ENCODE measurements at places on chromosomes 3 and 15.

- no peak for DNase-seq
- no peaks in the 10 kb centered on the region for H3K4me1 ChIP-seq
- H3K4me3 ChIP-seq: no peak overlapping the region
Observed at GRCh38 chr3:145911016-145911415, 250.0 kb downstream of the PLOD2 start.

GRCh38 chr3:13571831-13572750, 23.2 kb downstream of the FBLN2 start:
- no peaks in the 10 kb centered on the region for H3K4me1 ChIP-seq
- H3K27me3 ChIP-seq: peaks cover 9% of the 10 kb centered on the region
- DNase-seq: no peak
- no peak overlapping the region for H3K27ac ChIP-seq
- no peaks in the 10 kb centered on the region for H3K36me3 ChIP-seq

DNA sequence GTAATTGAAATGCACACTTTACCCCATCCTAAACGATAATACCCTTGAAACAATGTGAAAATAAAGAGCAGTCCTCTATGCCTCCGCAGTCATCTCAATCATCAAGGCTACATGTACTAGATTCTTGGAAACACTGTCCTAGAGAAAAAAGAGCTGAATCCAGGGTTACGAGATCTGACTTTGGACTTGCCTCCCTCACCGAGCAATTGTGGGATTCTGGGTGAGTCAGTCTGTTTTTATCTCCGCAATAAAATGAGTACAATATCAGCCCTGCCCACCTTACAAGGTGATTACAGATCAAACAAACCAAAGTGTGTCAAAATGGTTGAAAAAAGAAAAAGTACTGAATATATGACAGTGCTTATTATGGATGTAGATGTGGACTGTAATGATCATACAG, 152.3 kb upstream of the SNTN start:
- no peak for DNase-seq
- no peak overlapping the region for H3K27ac ChIP-seq
- H3K27me3 ChIP-seq: peaks cover 4% of the 10 kb centered on the region
- no peaks in the 10 kb centered on the region for H3K36me3 ChIP-seq
- H3K4me3 ChIP-seq: no peak overlapping the region

GRCh38 chr15:99371180-99372103, 120.2 kb downstream of the LRRC28 start:
- no peak for DNase-seq
- no peaks in the 10 kb centered on the region for H3K27me3 ChIP-seq
- peaks cover 8% of the 10 kb centered on the region for H3K4me1 ChIP-seq
- peak overlapping the region; percentile 46 for H3K27ac ChIP-seq
- H3K36me3 ChIP-seq: peaks cover 26% of the 10 kb centered on the region

DNA sequence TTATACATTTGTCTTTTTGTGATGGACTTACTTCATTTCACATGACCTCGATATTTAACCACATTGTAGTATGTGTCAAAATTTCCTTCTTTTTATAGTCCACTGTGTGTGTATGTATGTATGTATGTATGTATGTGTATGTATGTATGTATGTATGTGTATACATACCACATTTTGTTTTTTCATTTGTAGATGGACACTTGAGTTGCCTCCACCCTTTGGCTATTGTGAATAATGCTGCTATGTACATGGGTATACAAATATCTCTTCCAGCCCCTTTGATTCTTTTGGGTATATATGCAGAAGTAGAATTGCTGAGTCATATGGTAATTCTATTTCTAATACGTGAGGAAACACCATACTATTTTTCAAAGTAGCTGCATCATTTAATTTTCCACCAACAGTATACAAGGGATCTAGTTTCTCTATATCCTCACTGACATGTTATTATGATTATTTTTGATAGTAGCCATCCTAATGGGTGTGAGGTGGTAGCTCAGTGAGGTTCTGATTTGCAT, 228.2 kb downstream of the OPA1 start:
- H3K4me3 ChIP-seq: no peak overlapping the region
- H3K27ac ChIP-seq: no peak overlapping the region
- H3K36me3 ChIP-seq: no peaks in the 10 kb centered on the region
- no peak for DNase-seq
- peaks cover 3% of the 10 kb centered on the region for H3K4me1 ChIP-seq

DNA sequence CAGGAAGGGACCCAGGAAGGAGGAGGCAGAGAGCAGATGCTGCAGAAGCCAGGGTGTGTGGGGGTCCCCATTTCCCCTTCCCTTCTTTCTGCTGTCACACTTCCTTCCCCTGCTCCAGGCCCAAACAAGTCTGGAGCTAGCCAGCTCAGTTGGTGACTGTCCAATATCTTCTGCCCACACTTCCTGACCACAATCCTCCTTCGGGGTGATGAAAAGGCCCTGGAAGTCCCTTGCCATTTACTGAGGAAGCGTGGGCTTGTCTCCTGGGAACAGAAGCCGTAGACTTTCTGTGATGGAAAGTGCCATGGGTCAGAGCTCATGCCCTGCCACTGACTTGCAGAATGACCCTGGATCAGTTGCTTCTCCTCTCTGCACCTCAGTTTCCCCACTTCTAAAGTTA, 39.0 kb downstream of the ANAPC13 start:
- no peak overlapping the region for H3K4me3 ChIP-seq
- H3K4me1 ChIP-seq: no peaks in the 10 kb centered on the region
- H3K27ac ChIP-seq: no peak overlapping the region
- H3K36me3 ChIP-seq: peaks cover 5% of the 10 kb centered on the region
- peaks cover 23% of the 10 kb centered on the region for H3K27me3 ChIP-seq

- DNase-seq: no peak
Observed at GRCh38 chr3:40739971-40740370, 215.2 kb downstream of the ZNF621 start.

GRCh38 chr15:36598529-36599177, 19.2 kb downstream of the CDIN1 start:
- DNase-seq: no peak
- H3K4me3 ChIP-seq: no peak overlapping the region
- no peaks in the 10 kb centered on the region for H3K27me3 ChIP-seq
- H3K27ac ChIP-seq: no peak overlapping the region
- H3K36me3 ChIP-seq: peaks cover 3% of the 10 kb centered on the region

GRCh38 chr15:101433396-101433795, 56.1 kb downstream of the PCSK6 start:
- no peak overlapping the region for H3K27ac ChIP-seq
- DNase-seq: no peak

DNA sequence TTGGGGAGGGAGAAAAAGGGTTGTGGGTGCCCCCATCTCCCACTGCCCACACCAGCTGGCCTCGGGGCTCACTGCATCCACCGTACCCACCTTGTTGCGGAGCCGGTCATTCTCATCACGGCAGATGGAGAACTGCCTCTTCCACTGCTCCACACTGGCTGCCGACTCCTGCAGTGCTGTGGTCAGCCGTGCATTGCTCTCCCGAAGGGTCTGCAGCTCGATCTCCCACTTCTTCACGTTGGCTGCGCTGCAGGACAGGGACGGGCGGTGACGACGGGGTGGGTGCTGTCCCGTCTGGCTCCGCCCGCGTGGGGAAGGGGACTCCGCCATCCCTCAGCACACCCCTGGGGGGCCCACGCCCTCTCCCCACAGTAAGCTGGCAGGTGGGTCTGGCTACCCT, 45.1 kb downstream of the WHAMM start:
- no peak overlapping the region for H3K27ac ChIP-seq
- peaks cover 7% of the 10 kb centered on the region for H3K4me1 ChIP-seq
- no peak for DNase-seq
- H3K27me3 ChIP-seq: no peaks in the 10 kb centered on the region
- no peaks in the 10 kb centered on the region for H3K36me3 ChIP-seq

DNA sequence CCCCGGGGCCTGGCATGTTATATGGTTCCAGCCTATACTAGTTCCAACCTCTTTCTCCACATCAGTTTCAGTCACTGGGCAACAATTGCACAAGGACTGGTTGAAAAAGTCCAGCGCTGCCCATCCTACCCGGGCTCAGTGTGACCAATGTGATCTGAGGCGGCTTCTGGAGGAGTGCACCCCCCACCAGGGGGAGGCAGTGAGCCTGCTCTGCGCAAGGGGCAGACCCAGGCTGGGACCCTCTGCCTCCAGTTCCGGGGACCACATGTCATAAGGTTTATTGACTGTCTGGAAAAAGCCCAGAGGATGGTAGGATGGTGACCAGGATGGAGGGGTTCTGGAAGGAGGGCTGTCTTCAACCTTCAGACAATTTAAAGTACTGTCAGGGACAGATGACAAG, 25.6 kb upstream of the NR2E3 start:
- no peaks in the 10 kb centered on the region for H3K36me3 ChIP-seq
- DNase-seq: no peak
- peaks cover 7% of the 10 kb centered on the region for H3K4me1 ChIP-seq

DNA sequence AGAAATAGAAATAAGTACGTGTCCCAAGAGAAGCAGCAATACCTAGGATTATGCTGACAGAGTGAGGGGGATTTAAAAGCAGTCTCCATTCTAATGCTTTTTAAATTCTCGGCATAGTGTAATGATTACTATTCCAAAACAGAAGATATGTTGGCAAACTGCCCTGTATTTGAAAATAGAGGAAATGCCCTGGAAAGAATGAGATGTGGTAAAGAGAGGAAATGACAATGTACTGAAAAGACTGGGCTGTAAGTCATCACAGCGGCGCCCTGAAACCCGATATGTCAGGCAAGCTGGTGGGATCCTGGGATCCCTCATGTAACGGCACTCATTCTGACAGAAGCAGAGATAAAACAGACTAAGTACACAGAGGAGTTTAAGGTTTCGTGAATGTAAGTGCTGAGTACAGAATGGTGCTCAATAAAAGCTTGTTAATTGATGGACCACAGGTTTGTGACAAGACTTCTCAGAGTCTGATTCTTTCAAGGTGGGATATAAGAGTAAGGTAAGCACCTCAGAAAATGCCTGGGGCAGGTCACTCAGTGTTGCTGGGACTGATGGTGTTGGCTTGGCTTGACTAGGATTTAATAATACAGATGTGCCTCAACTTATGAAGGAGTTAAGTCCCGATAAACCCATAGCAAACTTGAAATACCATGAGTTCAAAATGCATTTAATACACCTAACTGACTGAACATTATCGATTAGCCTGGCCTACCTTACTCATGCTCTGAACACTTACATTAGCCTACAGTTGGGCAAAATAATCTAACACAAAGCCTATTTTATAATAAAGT, 91.4 kb downstream of the NFKBIZ start:
- H3K4me1 ChIP-seq: peaks cover 19% of the 10 kb centered on the region
- no peak overlapping the region for H3K27ac ChIP-seq
- no peak overlapping the region for H3K4me3 ChIP-seq
- no peak for DNase-seq

DNA sequence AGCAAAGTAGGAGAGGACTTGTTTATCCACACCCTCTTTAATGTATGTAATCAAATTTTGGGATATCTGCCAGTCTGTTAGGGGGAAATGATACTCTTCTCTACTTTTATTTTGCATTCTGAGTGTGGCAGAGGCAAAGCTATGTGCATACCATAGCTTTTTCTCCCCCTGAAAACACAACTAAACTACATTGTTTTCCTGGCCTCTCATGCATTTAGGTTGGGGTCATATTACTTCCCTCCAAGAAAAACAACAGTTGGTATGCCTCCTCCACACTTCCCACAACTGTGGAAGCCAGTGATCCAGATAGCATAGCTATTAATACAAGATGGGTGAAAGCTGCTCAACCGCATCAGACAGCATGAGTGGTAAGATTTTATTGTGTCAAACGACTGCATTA, 6.9 kb downstream of the RPL15 start:
- no peak overlapping the region for H3K27ac ChIP-seq
- peaks cover 15% of the 10 kb centered on the region for H3K4me1 ChIP-seq
- H3K27me3 ChIP-seq: no peaks in the 10 kb centered on the region

GRCh38 chr3:90018779-90019178, 911.4 kb downstream of the EPHA3 start:
- no peak overlapping the region for H3K27ac ChIP-seq
- no peak for DNase-seq
- no peaks in the 10 kb centered on the region for H3K27me3 ChIP-seq
- H3K36me3 ChIP-seq: no peaks in the 10 kb centered on the region
- H3K4me1 ChIP-seq: no peaks in the 10 kb centered on the region

GRCh38 chr3:35946121-35946853, 307.0 kb downstream of the ARPP21 start:
- no peak for DNase-seq
- no peaks in the 10 kb centered on the region for H3K36me3 ChIP-seq
- no peaks in the 10 kb centered on the region for H3K4me1 ChIP-seq
- H3K27me3 ChIP-seq: no peaks in the 10 kb centered on the region

- no peak overlapping the region for H3K27ac ChIP-seq
- DNase-seq: no peak
- no peak overlapping the region for H3K4me3 ChIP-seq
Observed at GRCh38 chr15:23690450-23690852, 3.3 kb upstream of the NDN start.

Measured in memory B cell (primary cell).